Activated T-helper 1 cell treated with anti-CD3 and anti-CD28 coated beads, Interleukin-12 subunit alpha, Interleukin-12 subunit beta, Interleukin-2, Interleukin-4 antibody, amounts not matched to agents 30 ng/mL and 10 ng/mL and 1 ng/mL, durations not matched to agents 14 hours and 24 hours and 36 hours (primary cell): ENCODE measurements at places on chromosomes 2 and 18. TPM values are rescaled to one million over a fixed set of nuclear protein-coding genes. Genes with fewer than 3 reads are reported as not detected.

DNA sequence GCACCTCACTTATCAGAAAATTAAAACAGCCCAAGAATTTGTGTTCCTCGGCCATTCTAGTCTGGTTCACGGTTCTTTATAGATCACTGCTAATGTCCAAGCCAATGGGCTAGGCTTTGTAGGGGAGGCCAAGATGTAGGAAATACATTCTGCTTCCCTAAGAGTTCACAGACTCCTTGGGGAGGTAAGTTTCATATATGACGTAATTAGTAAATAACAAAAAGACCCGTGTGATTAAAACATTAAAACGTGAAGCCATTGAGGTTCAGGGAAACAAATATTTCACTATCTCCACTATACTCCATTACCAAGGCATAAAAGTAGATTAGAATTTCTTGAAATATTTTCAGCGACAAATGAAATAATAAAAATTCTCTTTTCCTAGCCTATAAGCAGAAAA, 272.5 kb upstream of the KLHL29 start:
- H3K27me3 ChIP-seq, result no peaks in the 10 kb centered on the region
- H3K4me3 ChIP-seq, result no peak overlapping the region
- no peaks in the 10 kb centered on the region for H3K36me3 ChIP-seq

DNA sequence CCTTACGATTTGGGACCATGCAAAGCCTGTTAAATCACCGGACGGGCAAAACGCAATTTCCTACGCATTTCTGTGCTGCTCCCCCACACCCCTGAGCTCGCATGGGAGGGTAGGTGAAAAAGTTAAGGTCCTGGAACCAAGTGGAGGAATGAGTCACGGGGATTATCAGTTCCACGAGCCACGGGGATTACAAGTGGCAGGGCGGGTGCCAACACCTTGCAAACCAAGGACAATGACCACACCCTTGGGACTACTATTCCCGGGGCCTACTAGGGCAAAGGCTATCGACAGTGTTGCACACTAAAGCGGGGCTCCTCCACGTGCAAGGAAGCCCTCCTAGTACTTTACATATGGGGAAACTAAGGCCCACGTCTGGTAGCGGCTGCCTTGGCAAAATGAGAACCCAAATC, 447 bp downstream of the RETSAT start:
- H3K27ac ChIP-seq, result peak overlapping the region; percentile 98
- H3K27me3 ChIP-seq, result no peaks in the 10 kb centered on the region
- peak overlapping the region; percentile 100 for H3K4me3 ChIP-seq
- peaks cover 44% of the 10 kb centered on the region for H3K4me1 ChIP-seq
- H3K36me3 ChIP-seq, result peaks cover 31% of the 10 kb centered on the region

DNA sequence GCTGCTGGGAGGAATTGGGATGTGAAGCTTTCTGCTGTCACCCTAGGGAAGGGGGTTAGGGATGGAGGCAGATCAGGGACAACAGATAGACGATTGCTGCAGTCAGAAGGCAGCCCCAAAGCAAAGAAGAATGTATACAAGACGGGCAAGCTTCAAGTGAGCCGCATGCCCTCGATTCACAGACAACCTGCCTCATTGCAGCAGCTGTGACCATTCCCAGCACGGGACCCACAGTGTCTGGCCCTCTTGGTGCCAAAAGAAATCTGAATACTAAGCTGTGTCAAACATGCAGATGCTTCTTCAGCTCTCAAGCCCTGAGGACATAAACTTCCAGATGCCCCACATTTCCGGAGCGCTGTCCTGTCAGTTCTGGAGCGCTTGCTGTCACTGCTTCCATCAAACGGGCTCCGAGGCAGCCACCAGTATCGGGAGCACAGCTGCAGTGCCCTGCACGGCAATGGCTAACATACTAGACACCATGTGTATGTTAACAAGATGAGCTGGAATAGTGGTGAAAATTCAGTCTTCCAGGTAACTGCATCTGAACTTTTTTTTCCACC, 33.8 kb downstream of the PRELID3A start:
- no peak overlapping the region for H3K27ac ChIP-seq
- H3K4me3 ChIP-seq, result no peak overlapping the region
- DNase-seq, result no peak
- H3K36me3 ChIP-seq, result no peaks in the 10 kb centered on the region

DNA sequence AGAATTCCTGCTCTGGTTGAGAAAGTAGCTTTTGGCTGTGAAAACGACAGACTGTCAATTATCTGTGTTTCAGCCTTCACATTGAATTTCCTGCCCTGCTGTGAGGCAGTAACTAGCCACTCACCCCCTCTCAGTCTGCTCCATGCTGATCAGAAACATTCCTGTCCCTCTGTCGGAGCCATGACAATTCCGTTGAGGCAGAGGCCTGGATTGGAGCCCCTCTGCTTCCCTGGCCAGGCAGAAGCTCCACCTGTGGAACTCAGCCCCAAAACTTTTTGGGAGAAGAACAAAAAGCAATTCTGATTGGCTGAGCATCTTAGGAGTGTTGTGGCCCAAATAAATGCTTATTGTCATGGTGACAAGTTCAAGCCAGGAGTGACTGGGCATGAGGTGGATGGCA, 60.0 kb downstream of the APOB start:
- no peak overlapping the region for H3K4me3 ChIP-seq
- H3K4me1 ChIP-seq, result no peaks in the 10 kb centered on the region
- H3K36me3 ChIP-seq, result no peaks in the 10 kb centered on the region
- H3K27me3 ChIP-seq, result peaks cover 1% of the 10 kb centered on the region
- no peak for DNase-seq

Gene CFAP53
- 0.31 and 0.34 TPM in 2 replicates for total RNA-seq

Gene KCNG2
- total RNA-seq, result not detected in 2 replicates

Gene SMAD2
- 383 and 409 TPM in 2 replicates for total RNA-seq

Gene TMEM185B
- total RNA-seq, result 47.9 and 48.6 TPM in 2 replicates
